Esophagus mucosa (tissue), 1 donor: ENCODE measurements at places on chromosomes 11 and 22. TPM values are rescaled to one million over a fixed set of nuclear protein-coding genes. Genes with fewer than 3 reads are reported as not detected.

DNA sequence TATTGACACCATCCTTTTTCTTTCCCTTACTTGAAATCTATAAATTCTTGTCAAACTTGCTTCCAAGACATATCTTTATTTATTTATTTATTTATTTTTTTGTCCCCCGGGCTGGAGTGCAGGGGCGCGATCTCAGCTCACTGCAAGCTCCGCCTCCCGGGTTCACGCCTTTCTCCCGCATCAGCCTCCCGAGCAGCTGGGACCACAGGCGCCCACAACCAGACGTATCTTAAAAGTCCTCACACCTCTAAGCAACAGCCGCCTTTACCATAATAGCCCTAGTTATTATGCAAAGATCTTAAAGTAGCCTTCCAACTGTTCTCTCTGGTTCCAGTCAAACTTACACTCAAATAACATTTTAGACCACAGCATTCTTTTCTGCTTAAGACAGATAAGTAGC lies 657.0 kb upstream of the B3GAT1 start:
- no peak for ATAC-seq

DNA sequence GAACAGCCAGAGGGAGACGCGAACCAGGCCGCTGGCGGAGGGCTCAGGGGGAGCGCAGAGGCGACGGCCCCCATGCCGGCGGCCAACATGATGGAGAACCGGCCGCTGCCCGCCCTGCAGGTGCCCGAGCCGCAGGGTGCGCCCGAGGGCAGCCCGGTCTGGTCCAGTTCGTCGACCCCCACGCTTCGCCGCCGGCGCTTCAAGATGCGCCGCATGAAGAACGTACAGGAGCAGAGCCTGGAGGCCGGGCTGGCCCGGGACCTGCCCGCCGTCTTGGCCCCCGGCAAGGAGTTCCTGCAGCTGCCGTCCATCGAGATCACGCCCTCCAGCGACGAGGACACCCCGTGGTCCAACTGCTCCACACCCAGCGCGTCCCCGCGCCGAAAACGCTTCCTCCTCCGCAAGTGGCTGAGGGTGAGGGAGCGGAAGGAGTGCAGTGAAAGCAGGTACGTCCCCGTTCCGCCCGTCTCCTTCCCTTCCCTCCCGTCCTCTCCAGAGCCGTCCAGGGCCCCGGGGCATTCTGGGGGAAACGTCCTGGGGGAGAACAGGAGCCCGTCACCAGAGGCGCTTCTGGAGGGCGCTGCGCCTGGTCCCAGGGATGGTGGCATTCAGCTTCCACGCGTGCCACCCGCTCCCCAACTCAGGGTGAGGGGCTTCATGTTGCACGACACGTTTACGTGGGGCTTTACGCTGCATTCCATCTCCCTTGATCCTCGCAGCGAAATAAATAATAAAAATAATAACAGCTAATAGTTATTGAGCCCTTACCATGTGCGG lies 840 bp downstream of the GRAMD1B start:
- ATAC-seq, result peak; percentile 79

- peak; percentile 59 for ATAC-seq
Observed at GRCh38 chr22:26461188-26461810, 22.3 kb downstream of the HPS4 start.

GRCh38 chr11:132208477-132209055 lies 838.2 kb downstream of the NTM start:
- ATAC-seq, result no peak

DNA sequence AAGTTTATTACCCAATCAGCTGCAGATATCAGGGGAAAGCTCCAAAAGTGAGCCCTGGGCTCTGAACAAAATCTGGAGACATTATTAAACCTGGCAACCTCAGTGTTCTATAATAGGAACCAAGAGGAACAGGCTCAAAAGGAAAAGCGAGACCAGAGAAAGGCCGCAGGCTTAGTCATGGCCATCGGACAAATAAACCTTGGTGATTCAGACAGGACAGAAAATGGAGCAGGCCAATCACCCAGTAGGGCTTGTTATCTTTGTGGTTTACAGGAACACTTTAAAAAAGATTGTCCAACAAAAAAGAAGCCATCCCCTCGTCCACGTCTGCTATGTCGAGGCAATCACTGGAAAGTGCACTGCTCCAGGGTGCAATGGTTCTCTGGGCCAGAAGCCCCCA lies 7.7 kb upstream of the PANX1 start:
- ATAC-seq, result no peak

DNA sequence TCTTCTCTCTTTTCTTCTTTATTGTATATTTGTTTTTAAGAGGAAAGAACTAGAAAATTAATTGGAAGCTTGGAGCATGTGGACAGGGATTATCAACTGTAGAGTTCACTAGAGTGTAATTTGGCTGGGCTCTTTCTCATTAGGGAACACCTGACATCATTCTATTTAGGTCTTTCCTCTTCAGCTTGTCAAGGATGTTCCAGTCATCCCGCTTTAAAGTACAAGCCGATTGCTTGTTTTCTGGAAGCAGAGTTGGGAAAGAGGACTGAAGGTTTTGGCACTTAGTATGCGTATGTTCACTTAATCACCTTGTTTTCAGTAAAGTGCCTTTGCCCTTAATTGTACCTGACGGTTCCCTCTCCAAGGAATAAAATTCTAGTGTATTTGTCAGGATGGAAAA lies 111.6 kb downstream of the WNT11 start:
- no peak for ATAC-seq

DNA sequence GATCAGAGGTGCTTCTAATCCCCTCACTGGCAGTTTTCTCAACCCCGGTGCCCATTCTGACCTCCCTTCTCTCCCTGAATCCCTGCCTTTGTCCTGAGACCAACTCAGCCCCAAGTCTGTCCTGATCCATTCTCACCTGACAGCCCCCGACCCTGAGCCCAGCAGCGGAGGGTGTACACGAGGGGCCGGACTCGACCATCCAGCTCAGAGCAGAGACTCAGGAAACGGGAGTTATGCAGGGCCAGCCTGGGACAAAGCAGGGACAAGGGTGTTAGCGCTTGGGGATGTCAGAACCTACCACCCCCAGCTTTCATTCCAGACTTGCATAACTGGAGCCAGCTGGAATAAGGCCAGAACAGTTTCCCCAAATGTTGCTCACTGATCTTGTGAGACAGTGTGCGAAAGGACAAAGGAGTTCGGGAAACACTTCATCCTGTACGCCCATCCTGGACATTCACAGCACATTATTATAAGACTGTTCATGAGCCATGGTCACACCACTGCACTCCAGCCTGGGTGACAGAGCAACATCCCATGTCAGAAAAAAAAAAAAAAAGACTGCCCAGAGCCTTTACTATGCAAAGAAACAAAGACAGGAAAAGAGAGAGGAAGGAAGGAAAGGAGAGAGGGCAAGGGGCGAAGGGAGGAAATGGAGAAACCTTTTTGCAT lies 3.5 kb upstream of the EEF1G start:
- ATAC-seq, result no peak

DNA sequence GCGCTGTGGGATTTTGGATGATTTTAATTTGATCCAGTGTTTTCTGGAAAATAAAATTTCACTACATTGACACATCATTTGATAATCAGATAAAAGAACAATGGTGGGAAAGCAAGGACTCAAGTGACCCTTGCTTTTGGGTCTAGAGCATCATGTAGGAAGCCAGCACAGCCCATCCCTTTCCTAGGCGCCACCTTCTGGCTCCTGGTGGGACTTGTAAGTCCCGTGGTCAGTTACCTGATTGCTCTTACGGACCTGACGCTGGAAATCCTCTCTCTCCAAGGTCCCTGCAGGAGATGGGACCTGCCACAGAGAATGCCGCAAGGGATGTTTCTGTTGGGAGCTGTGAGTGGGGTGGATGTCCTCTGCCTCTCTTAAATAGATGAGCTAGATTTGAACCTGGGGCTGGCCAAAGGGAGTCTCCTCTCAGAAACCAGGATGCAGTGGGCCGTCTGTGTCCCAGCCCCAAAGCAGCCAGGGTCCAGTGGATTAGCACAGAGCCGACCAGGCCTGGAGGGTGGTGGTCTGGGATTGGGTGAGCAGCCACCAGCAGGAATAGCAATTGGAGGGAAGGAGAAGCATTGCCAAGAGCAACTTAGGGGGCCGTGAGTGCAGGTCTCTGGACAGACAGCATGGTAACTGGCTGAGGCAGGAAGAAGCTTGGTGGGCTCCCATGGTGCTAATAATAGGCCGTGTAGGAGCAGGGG lies 21.7 kb downstream of the TIMP3 start:
- ATAC-seq, result no peak

DNA sequence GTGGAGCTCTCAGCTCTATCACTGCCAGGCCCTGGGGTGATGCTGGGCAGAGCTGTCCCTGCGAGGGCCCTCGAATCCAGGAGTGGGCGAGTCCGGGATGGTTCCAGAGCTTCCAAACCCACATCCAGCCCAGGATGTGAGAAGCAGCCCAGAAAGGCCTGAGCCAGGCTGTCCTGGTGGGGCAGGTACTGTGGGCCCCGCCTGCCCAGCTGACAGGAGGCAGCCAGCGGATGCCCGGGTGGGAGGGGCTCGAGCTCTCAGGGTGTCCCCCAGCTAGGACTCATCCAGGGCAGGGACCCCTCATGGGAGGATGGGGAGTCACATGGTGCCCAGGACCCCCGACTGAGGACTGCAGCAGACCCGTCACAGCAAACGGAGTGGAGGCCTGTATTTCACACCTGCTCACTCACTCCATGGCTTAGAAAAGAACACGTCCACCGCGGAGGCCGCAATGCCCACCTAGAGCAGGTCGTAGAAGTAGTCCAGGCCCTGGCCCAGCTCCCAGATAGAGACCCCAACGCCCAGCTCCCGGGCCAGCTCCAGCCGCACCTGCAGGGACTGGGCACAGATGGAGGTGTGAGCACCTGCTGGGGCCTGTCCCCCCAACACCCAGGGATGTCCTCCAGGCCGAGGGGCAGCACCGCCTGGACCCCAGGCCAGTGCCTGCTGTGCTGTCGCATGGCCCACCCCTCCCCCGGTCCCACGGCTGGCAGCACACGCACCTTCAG lies 26.9 kb downstream of the TSPAN4 start:
- ATAC-seq, result no peak

DNA sequence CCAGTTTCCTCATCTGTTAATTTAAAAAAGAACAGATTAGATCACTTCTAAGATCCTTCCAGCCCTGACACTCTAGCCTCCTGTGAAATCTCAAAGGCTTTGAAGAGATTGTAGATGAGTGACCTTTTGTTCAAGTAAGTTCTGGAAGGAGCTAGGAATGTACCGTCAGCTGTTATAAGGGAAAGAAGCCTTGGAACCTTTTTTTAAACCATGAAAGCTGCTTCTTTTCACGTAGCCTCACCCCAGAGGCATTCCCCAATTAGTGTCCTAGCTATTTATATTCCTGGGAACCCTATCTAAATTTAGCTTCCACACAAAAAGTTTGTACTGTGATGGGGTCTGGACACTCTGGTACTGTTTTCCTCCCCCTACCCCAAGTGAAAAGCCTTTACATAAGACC lies 35.8 kb upstream of the SLN start:
- no peak for ATAC-seq

GRCh38 chr22:37324340-37325038 lies 42.2 kb downstream of the CYTH4 start:
- no peak for ATAC-seq

- peak; percentile 86 for ATAC-seq
Observed at GRCh38 chr11:59680287-59681154, 11.7 kb upstream of the PATL1 start.

GRCh38 chr11:82267186-82267585 lies 466.5 kb downstream of the FAM181B start:
- no peak for ATAC-seq

DNA sequence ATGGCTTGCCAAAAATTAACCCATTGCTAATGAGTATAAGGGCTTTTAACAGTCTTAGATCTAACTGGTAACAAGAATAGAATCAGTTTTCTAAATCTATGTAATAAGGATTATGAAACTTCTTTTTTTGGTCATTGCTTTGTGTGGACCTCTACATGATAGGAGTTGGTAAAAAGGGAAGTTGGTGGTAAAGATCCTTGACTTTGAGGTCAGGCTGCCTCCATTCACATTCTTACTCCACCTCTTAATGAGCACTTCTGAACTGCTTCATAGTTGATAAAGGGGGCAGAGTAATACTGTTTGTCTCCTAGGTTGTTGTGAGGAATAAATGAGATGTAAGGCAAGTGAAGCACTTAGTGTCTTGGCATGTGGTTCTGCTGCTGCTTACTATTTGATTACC lies 10.6 kb downstream of the EIF3M start:
- no peak for ATAC-seq

GRCh38 chr22:40334060-40334459 lies 12.2 kb upstream of the ADSL start:
- no peak for ATAC-seq

GRCh38 chr11:64542172-64543125 lies 48.6 kb upstream of the SLC22A12 start:
- peak; percentile 83 for ATAC-seq

GRCh38 chr11:47948137-47948536 lies 32.2 kb upstream of the PTPRJ start:
- ATAC-seq, result no peak

GRCh38 chr11:19379465-19379864 lies 138.7 kb upstream of the E2F8 start:
- ATAC-seq, result no peak

GRCh38 chr11:13280092-13280722 lies 2.6 kb downstream of the BMAL1 start:
- no peak for ATAC-seq

GRCh38 chr11:113419454-113420003 lies 31.9 kb downstream of the ANKK1 start:
- no peak for ATAC-seq

The CALCB gene
- total RNA-seq, result not detected

The APOBEC3C gene
- 29.8 TPM for total RNA-seq

The MS4A6E gene
- total RNA-seq, result not detected

The RFPL2 gene
- total RNA-seq, result not detected

The CD3G gene
- 0.76 TPM for total RNA-seq

The MMP10 gene
- total RNA-seq, result 1.4 TPM

The KCNK4 gene
- total RNA-seq, result not detected

The AQP11 gene
- total RNA-seq, result not detected

The SLC22A6 gene
- not detected for total RNA-seq

The MUC2 gene
- total RNA-seq, result 0.08 TPM

The NRIP3 gene
- total RNA-seq, result 0.80 TPM

The CCND1 gene
- total RNA-seq, result 63.7 TPM

The MS4A1 gene
- 2.9 TPM for total RNA-seq

The OR52N4 gene
- total RNA-seq, result not detected
